CD8-positive, alpha-beta T cell (primary cell): ENCODE measurements at places on chromosomes 12 and 14.

DNA sequence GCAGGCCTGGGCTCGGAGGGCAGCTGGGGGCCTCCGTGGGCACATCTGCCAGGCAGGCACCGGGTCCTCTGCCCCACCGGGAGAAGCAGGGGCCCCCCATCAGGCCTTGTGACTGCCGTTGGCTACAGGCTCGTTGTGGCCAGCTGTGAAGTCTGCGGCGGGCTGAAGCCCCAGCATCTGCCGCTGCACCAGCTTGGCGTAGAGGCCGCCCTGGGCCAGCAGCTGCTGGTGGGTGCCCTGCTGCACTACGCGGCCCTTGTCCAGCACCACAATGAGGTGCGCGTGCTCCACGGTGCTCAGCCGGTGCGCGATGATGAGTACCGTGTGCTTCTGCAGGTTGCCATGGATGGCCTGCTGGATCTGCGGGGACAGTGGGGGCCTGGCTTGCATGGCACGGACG lies 33.9 kb upstream of the VPS37B start:
- no peak for DNase-seq

GRCh38 chr12:128662101-128662500 lies 161.7 kb downstream of the SLC15A4 start:
- no peak for DNase-seq

DNA sequence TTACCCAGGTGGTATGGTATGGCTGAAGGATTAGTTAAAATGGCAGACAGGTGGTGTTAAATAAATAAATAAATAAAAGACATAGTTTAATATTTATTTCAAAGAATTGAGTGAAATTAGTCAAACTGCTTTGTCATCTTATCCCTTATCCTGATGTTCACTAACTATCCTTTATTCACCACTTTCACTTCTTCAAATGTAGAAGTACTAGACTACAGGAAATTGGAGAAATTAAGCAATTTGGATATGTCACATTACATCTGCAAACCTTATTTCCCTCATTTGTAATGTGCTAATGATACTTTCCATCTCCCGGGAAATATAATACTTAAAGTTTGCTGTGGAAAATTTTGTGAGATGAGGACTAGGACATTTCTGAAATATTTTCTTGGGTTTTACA lies 1195.7 kb downstream of the LRFN5 start:
- DNase-seq, result no peak

DNA sequence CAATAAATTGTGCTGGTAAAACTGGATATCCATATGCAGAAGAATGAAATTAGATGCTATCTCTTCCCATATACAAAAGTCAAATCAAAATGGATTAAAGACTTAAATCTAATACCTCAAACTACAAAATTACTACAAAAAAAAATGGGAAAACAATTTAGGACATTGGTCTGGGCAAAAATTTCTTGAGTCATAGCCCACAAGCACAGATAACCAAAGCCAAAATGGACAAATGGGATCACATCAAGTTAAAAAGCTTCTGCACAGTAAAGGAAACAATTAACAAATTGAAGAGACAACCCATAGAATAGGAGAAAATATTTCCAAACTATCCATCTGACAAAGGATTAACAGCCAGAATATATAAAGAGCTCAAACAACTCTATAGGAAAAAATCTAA lies 264.6 kb downstream of the NUAK1 start:
- DNase-seq, result no peak

DNA sequence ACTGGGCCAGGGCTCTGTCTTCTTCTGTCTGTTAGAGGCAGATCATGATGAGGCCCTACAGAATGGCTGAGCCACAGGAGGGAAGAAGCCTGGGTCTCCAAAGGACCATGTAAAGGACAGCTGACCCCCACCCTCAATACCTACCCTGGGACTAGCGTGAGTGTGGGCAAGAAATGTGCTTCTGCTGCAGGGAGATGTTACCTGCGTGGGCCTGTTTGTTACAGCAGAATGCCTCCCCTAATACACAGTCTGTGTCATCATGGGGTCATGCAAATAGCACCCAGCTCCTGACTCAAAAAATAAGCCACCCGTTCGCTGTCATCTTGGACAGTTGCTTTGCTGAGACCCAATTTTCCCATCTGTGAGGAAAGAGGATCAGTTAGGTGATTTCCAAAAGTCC lies 90.6 kb downstream of the CALM1 start:
- DNase-seq, result no peak

DNA sequence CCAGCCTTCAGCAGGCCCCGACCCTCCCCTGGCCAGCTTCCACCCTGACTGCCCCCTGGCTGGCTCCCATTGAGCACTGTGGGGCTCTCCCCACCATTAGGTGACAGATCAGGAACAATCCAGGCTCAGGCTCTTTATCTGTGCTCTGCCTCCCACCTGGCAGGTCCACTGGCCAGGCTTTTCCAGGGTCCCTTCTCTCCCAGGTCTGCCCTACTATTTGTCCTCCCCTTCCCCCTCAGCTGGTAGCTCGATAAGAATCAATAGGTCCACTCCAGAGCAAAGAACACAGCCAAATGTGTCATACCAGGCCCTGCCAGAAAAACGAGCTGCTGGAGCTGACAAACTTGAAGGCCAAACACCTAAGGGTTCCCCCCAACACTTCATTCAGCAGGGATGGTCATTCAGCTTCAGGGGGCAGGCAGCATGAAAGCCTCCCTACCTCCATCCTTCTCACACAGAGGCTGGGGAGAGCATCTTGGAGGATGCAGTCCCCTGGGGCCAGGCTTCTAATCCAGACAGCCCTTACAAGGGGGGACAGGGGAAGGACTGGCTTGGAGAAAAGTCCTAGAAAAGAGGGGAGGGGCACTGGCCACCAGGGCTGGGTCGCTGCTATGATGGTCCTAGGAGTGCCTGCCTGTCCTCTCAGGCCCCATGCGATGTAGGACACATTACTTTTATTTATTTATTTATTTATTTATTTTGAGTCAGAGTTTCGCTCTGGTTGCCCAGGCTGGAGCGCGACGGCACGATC lies 1.9 kb upstream of the KRT18 start:
- no peak for DNase-seq

DNA sequence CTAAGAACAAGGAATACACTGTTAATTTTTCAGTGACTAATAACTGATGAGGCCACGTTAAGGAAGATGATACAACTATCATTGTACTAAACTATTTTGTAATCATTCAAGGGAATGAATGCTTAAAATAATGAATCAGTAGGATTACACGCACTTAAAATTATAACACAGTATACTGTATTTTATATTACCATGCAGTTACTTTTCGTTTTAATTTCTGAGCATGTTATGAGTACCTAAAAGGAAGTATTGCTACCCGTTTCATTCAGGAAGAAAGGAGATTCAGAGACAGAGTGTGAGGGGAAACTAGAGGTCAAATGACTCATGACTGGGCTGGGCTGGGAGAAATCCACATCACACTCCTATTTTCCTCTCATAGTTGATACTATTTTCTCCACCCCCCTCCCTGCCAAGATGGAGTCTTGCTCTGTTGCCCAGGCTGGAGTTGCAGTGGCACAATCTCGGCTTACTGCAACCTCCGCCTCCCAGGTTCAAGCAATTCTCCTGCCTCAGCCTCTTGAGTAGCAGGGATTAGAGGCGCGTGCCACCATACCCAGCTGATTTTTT lies 202.0 kb downstream of the PPM1H start:
- DNase-seq, result no peak

DNA sequence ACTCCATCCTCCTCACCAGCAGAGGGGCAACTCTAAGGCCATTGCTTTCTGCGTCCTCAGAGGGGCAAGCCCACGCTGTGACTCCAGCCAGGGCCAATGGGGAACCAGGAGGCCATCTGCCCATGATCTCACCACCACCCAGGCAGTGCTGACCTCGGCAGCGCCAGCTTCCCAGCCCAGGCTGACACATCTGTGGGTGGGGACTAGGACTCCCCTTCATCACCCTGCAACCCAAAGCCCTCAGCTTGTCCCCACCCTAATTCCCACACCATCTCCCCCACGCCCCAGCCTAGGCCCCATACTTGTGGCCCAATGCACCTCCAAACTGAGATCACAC lies 58.6 kb downstream of the VWF start:
- no peak for DNase-seq

- DNase-seq, result no peak
Observed at GRCh38 chr12:79373896-79374499, 316.8 kb downstream of the PAWR start.
